ENCODE measurements at places on chromosomes 16 and 17.

- no peak for DNase-seq
Observed at GRCh38 chr17:29215717-29216116, 30.9 kb upstream of the CRYBA1 start.

DNA sequence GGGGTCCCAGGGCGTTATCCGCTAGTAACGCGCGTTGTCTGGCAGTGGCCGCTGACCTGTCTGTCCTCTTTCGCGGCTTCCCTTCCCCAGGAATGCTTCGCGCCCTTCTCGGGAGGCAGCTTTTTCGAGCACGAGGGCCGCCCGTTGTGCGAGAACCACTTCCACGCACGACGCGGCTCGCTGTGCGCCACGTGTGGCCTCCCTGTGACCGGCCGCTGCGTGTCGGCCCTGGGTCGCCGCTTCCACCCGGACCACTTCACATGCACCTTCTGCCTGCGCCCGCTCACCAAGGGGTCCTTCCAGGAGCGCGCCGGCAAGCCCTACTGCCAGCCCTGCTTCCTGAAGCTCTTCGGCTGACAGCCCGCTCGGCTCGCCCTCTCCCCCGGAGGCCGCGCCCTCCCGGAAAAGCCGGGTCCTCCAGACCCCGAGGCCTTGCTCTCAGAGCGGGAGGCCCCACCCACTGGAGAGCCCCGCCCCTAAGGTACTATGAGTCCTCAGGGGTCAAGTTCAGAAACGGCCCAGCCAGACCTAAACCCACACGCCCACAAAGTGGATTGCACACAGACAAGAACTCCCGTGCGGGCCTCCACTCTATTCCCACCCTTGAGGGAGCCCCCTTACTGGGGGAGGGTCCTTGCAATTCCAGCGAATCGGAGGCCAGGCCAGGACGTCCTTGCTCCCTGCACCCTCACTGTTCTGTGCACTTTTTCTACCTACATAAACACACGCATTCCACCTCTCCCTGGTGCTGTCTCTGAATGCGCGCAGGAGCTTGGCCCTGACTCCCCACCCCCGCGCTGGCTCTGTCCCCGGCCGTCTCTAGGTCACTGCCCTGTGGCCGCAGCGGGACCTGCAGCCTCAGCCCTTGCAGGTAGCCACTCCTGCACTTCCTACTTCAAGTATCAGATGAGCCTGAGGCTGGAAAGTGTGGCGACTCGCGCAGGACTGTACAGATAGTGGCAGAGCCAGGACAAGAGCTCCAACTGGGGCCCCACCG lies 5.4 kb upstream of the SLC5A2 start:
- no peak for DNase-seq

GRCh38 chr17:45149669-45150664 lies 1.7 kb downstream of the HEXIM1 start:
- DNase-seq, result peak; percentile 82

DNA sequence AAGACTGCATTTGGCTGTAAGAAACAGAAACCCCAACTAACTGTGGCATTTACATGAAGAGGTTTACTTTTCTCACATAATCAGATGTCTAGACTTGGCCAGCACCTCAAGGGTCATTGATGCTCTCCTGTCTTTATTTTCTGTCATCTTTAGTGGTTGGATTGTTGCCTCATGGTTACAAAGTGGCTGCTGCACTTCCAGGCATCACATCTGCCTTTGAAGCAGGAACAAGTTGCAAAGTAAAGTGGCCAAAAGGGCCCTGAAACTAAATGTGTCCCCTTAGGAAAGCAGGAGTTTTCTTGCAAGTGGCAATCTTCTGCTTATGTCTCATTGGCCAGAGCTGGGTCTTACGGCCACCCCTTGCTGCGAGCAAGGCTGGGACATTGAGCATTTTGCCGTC lies 26.5 kb upstream of the STH start:
- DNase-seq, result no peak

- DNase-seq, result no peak
Observed at GRCh38 chr17:38942696-38943334, 17.4 kb downstream of the LASP1NB start.

DNA sequence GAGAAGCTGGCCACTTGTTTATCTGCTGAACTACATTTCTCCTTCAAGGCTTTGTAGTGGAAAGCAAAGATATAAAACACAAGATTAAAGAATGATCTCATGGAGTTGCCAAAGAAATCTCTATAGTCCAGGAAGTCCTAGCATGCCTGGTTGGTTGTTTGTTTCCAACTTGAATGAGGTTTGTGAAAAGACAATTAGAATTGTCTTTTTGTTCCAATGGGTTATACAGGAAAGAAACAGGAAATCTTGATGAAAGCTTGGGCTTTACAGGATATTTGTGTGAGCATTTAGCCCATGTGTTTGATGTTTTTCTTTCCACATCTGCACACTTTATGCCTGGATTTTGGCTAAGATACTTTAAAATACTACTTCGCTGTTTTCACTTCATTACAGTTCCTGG lies 273.4 kb downstream of the CEP112 start:
- DNase-seq, result no peak

DNA sequence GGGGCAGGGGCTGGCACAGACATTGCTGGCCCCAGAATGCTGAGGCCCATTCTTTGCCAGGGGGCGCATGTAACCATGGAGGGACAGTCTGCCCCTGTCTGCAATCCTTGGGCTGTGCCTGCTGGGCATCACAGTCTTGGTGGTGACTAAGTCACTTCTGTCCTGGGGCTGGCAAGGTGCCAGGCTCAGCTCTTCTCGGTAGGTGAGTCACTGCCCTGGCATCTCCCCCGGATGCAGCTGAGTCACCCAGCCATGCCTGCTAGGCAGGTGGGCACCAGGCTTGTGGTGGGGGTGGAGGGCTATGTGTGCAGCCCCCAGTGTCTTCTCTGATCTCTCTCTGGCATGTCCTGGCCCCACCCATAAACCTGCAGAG lies 5.6 kb downstream of the RARA start:
- peak; percentile 75 for DNase-seq

- DNase-seq, result no peak
Observed at GRCh38 chr17:48551596-48552465, 6.9 kb upstream of the HOXB2 start.

DNA sequence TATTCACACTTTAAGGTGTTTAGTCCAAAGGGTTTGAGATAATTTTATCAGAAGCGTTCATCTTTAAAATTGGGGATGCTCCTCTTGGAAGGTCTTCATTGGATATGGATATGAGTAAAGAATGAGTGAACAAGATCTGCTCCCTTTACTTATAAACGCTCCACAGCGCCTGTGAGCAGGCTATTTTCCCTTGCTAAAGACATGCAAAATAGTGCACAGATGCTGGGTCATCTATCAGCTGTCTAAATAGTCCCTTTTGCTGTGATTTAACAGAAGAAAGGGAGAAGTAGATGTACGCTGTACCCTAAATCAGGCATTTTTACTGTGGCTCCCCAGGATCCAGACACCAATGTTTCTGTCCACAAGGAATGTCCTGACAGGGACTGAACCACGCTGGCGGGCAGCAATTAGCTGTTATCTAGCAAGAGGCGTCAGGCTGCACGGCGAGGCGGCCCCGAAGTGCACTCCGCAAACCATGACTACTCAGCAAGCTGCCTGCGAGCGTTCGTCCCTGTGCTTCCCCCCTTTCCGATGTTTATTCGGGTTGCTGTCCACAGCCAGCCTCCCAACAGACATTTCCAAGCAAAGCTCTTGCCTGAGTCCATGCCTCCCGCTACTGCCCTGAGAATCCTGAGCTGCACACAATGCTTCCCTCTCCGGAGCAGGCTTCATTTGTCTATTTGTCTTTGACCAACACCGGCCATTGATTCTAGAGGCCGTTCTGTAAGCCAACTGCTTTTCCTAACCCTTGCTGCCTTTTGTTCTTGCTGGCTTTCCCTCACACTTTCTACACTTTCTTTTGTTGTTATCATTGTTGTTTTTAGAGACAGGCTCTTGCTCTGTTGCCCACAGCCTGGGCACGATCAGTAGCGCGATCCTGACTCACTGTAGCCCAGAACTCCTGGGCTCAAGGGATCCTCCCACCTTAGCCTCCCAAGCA lies 55.7 kb upstream of the CNEP1R1 start:
- DNase-seq, result no peak

DNA sequence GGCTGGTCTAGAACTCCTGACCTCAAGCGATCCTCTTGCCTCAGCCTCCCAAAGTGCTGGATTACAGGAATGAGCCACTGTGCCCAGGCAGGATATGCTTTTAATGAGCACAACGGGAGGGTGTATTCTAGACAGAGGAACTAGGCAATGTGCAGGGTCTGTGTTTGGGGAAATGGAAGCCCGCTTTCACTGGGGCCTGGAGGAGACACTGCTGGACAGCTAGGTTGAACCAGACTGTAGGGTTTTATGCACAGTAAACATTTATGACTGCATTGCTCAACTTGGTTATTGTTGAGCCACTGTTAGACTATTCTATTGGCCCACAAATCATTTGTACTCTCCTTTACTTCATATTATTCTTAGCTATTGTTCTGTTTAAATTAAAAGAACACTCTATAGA lies 10.2 kb upstream of the SIAH1 start:
- DNase-seq, result no peak
